Right cardiac atrium (tissue), 5 donors: ENCODE measurements at places on chromosomes 1 and 21.

DNA sequence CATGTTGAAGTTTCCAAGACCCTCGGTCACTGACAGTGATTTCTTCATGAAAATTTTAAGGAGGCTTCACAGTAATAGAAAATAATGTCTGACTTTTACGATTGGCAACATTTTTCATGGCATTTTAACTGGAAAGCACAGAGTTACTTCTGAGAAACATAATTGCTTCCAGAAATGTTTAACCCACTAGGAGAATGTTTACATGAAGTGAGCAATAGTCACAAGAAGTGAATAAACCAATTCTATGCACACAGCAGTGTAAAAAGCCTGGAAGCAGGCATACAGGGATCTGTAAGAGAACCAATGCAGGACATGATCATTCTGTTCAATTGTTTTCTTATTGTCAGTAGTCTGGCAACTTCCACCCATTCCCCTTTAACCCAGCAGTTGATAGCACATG, 316.2 kb upstream of the CXADR start:
- DNase-seq, result no peak

DNA sequence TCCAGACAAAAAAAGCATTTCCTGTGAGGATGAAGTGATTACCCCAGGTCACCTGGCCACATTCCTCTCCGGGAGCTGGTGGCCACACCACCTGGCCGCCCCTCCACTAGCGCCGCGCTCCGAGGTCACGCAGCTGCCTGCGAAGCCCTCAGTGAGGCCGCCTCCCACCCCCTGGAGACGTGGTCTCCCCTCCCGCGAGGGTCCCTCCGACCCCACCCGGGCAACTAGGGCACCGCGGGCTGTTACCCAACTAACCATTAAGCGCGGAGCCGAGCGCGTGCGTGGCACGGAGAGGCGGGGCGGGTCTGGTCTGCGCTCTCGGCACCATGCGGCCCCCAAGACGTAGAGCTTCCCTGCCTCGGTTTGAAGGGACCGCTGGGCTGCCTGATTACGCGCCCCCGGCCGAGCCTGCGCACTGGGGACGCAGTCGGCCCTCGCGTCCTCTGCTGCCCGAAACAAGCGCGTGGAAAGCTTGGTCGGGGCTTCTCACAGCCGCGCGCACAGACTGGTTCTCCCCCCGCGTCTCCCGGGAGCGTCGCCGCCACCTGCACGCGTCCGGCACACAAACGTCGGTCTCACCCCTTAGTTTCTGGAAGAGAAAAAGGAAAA, 106.5 kb downstream of the SLC16A1 start:
- DNase-seq, result peak; percentile 15

GRCh38 chr1:55466373-55466772, 251.2 kb upstream of the USP24 start:
- DNase-seq, result no peak

- no peak for DNase-seq
Measured at GRCh38 chr1:87144316-87144895, 184.3 kb upstream of the LMO4 start.
